Dorsolateral prefrontal cortex (tissue), 122 donors: ENCODE measurements at places on chromosomes 3 and 15. TPM values are rescaled to one million over a fixed set of nuclear protein-coding genes. Genes with fewer than 3 reads are reported as not detected.

The WDR93 gene
- 1.7 TPM for total RNA-seq

The SKOR1 gene
- total RNA-seq: 1.7 TPM

- no peak for DNase-seq
Measured at GRCh38 chr3:172125053-172125452, 85.7 kb downstream of the FNDC3B start.

DNA sequence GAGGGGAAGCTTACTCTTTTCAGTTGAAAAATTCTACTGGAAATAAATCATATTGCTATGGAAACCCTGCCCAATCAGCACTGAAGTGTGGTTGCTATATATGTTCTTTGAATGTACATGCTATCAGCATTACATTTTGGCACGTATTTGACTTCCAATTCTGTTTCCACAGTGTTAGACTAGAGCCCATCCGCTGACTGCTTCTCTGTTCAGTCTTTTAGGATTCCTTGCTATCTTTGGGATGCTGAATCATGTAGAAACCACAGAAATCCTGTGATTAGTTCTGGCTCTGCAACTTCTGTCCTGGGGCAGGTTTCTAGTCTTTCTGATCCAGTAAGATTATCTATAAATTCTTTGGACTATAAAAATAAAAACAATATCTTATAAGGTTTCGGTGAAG, 128.2 kb upstream of the SLC7A14 start:
- no peak for DNase-seq

DNA sequence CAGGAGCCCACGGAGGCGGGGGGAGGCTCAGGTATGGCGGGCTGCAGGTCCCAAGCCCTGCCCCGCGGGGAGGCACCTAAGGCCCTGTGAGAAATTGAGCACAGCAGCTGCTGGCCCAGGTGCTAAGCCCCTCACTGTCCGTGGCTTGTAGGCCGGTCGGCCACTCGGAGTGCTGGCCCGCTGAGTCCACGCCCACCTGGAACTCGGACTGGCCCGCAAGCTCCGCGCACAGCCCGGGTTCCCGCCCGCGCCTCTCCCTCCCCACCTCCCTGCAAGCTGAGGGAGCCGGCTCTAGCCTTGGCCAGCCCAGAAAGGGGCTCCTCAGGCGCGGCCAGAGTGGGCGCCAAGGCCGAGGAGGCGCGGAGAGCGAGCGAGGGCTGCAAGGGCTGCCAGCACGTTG, 12.2 kb upstream of the KCNMB3 start:
- DNase-seq: no peak

DNA sequence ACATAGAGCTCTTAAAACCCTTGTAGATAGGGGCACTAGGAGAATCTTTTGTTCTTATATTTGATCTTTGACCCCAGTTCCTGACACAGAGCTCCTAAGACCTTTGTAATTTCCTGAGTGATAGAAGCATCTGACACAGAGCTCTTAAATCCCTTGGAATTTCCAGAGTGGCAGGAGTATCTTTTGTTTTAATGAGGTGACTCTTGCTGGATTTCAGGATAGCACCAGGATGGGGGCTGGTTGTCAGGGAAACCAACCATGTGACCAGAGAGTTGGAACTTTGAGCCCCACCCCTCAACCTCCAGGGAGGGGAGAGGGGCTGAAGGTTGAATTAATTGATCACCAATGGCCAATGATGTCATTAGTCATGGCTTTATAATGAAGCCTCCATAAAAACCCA, 47.6 kb upstream of the ST8SIA2 start:
- no peak for DNase-seq

- no peak for DNase-seq
Measured at GRCh38 chr15:101203607-101204189, 48.1 kb downstream of the CHSY1 start.

GRCh38 chr3:8555113-8555661, 53.6 kb downstream of the LMCD1 start:
- no peak for DNase-seq
